ENCODE measurements at places on chromosomes 3 and 15.
A peak's percentile ranks its signal among the peaks of the same experiment; 100 is the strongest.

GRCh38 chr15:52134502-52135144, 22.0 kb upstream of the BCL2L10 start:
- DNase-seq, result no peak

DNA sequence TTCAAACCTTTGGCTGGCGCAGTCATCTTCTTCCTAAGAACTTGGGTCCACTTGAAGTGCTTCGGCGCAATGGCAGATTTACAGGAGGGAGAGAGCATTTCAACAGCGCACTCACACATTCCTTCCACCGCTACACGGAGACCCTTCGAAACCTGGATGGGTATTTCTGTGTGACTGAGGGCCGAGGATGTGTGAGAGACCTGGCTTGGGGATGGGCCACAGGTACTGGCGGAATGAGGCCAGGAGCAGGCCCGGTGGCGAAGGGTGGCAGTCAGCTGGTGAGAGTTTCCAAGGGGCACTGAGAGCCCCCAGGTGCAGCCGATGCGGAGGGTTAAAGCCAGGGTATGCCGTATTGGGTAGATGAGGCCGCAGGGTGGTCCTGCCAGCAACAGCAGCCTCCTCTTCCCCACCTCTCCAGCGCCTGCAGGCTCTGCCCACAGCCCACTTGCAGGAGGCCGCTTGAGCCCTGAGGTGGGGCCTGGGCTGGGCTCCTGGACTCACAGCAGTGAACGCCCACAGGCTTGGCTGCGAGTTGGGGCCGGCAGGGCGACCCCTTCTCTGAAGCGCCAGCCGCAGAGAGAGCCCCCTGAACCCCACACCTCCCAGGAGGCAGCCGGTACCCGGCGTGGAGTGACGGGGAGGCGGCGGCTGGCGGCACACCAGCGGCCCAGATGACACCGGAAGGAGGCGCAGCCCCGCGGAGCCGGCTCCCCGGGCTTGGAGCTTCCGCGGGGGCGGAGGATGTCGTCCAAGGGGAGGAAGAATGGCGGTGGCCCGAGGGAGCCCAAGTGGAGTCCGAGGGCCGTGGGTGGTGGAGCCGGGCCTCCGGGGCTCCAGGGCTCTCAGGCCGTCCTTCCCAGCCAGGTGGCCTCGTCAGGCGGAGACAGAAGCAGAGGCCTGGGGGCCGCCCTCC, 166.5 kb downstream of the NSMCE3 start:
- DNase-seq, result no peak

DNA sequence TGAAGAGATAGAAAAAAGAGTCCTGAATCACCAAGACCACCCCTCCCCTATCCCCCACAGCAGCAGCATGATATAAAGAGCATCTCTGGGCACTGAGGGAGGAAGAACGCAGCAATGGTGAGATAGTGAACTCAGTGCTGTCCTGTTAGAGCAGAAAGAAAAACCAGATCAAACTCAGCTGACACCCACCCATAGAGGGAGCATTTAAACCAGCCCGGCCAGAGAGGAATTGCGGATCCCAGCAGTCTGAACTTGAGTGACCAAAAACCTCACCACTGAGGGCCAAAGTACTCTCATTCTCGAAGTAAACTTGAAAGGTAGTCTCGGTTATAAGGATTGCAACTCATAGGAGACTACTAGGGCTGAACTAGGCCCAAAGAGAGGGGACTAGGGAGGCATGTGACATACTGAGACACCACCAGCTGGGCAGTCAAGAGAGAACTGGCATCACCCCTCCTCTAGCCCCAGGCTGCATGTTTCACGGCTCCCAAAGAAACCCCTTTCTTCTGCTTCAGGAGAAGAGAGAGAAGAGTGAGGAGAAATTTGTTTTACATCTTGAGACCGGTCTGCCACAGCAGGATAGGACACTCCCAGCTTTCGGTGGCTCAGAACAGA, 39.2 kb upstream of the TGFBR2 start:
- no peak for DNase-seq

- DNase-seq, result peak; percentile 75
Measured at GRCh38 chr15:63491116-63491827, 13.1 kb upstream of the USP3 start.

- no peak for DNase-seq
Measured at GRCh38 chr15:77627581-77627980, 5.1 kb downstream of the LINGO1 start.

GRCh38 chr3:48502728-48503168, 1.2 kb downstream of the SHISA5 start:
- DNase-seq, result no peak

DNA sequence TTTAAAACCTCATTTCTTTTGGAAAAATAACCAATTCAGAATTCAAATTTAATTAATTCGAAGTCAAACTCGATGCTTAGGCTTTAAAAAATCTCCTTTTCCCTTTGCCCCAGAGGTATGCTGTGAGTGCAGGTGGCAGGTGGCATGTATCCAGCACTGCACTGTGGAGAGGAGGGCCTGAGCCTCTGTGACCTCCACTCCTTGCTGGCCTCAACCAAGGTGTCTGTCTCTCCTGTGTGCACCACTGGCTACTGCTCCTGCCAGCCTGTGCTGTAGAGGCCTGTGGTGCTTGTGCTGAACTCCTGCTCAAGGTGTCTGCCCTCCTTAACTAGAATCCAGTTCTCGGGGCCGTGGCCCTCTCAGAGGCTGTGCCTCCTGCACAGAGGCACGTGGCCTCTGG, 56.2 kb upstream of the NEDD4 start:
- DNase-seq, result no peak

Measured in cardiac septum (tissue), 1 donor.